Anterior cingulate cortex (tissue), 58 donors: ENCODE measurements at places on chromosomes 12 and 14.
A peak's percentile ranks its signal among the peaks of the same experiment; 100 is the strongest.

DNA sequence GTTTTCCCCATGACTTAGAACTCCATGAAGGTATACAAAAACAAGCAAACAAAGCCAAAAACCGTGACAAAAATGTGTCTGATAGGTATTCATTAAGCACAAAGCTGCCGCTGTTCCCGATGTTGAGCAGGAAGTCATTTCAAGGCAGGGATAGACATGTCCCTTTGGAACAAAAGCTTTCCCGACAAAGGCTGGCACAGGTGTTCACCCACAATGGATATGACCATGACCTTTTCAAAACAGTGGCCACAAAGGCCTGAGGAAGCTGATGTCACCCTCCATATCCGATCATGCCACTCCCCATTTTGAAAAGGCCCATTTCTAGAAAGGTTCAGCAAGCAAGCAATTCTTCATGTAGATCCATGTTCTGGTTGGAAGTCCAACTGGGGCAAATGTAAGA, 279.1 kb downstream of the BTG1 start:
- no peak for DNase-seq

- peak; percentile 29 for DNase-seq
Observed at GRCh38 chr14:61489512-61489911, 168.1 kb downstream of the PRKCH start.

- no peak for DNase-seq
Observed at GRCh38 chr12:27382171-27382795, 49.6 kb downstream of the BMAL2 start.

- DNase-seq = no peak
Observed at GRCh38 chr12:59820594-59821011, 224.8 kb downstream of the SLC16A7 start.

DNA sequence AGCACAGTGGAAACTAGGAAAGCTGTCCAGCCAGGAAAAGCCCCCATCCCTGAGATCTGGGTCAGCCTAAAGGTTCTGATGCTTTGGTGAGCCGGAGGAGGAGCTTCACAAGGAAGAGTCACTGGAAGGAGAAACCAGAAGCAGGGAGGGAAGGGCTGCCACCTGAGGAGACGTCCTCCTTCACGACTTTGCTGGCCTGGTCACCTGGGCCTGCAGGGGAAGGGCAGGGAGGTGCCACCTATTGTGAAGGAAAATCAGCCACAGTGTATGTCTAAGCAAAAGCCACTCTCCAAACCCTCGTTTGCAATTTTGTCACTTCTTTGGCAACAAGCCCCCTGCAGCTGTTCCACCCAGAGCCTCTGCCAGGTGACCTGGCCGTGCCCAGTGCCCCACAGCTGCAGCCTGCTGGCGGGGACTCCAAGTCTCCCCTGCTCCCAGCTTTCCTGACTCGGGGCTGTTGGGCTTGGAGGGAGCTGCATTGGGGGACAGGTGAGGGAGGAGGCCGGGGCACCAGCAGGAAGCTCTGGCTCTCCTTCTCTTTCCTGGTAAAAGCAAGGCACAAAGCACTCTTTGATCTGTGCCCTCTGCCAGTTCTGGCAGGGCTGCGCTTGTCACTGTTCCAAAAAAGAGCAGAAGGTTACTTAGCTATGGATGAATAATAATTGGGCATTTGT, 120.9 kb upstream of the BCL2L14 start:
- DNase-seq = no peak

GRCh38 chr14:46999661-47000060, 348.1 kb upstream of the RPL10L start:
- DNase-seq = no peak

- no peak for DNase-seq
Observed at GRCh38 chr14:37118673-37119366, 53.6 kb downstream of the SLC25A21 start.

DNA sequence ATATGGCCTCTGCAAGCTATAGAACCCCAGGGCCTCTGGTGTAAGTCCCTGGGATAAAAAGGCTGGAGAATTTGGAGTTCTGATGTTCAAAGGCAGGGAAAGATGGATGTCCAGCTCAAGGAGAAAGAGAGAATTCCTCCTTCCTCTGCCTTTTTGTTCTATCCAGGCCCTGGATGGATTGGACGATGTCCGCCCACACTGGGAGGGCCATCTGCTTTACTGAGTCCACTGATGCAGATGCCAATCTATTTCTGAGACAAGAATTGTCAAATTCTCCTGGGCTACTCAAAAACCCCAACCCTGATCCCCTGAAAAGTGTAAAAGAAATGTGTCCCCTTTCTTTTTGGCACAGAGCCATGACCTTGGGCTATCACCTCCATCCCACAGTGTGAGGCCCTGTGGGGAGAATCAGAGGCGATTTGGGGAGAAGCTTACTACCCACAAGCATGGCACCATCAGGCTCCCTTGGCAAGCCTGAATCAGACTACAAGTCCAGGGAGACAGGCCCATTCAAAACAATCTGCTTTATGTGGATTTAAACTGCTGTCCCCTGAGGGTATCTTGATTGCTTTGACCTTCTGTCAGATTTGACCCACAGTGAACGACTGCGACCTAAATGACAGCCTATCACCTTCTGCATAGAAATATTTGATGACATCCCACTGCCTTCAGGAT, 334.0 kb downstream of the NUAK1 start:
- no peak for DNase-seq

DNA sequence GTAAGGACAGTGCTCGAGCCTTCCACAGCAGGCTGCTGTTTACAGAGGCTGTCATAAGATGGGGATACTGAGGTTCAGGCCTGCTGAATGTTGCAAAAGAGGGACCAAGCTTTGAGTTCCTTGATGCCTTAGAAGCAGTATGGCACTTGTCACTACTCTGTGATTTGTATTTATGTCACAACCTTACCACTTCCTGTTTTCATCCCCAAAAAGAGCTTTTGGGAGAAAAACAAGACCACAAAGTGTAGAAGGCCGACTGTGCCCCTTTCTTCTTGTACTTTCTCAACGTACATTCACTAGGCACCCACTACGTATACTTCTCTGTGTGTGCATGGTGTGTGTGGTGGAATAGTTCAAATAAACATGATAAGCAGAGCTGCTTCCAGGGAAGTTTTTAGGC, 90.1 kb downstream of the DRAM1 start:
- DNase-seq = no peak

- DNase-seq = no peak
Observed at GRCh38 chr14:29240066-29240465, 473.5 kb downstream of the FOXG1 start.

GRCh38 chr12:79298506-79298905, 392.3 kb downstream of the PAWR start:
- no peak for DNase-seq

DNA sequence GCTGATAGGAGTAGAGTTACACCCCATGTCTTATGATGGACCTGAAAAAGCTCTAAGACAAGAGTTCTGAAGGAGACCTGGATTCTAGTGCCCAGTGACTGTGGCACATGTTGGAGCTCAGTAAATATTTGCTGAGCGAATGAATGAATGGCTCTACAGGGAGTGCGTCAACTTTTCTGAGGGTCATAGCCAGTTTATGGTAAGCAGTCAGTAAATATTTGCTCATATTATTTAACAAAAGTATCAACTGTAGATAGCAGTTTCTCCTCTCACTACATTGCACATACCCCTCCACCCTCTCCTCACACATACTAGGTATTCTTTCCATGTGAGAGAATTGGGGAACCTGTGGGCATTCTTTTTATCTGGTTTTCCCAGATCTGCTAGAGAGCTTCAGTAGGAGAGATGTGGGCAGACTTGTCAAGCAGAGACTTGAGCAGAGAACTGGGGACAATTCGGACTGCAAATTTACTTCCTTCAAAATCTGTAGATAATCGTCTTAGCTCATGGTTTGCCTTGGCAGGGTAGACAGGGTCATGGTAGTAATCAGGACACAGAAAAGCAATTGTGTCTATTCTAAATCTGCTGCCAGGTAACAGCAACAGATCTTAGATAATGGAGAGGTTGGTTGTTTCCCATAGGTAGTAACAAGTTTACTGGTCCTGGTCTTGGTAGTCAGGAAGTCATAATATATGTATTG, 5.7 kb downstream of the SLC4A8 start:
- no peak for DNase-seq

GRCh38 chr12:62676521-62677307, 210.1 kb downstream of the MON2 start:
- DNase-seq = no peak

GRCh38 chr14:52429451-52429850, 115.3 kb downstream of the PTGER2 start:
- DNase-seq = no peak

DNA sequence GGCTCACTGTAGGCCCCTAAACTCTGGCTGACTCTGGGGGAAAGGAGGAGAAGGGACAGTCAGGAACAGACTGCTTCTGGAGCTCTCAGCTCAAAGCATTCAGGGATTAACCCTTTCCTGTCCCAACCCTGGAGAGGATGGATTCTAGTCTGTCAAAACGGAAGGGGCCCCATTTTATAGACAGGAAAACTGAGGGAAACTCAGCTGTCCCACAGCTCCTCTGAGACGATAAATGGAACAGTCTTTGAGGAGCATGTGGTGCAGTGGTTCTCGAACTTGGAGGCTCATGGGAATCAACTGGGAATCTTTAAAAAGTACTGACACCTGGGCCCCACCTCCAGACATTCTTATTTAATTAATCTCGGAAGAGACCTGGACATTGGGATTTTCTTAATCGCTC, 23.7 kb downstream of the SRRM4 start:
- DNase-seq = no peak
